Pulmonary artery endothelial cell (primary cell): ENCODE measurements at places on chromosomes 5 and 9. TPM values are rescaled to one million over a fixed set of nuclear protein-coding genes. Genes with fewer than 3 reads are reported as not detected.

The NUTM2F gene
- total RNA-seq, result not detected in 2 replicates

The WDR31 gene
- total RNA-seq, result 1.0 and 1.4 TPM in 2 replicates

The C5orf34 gene
- 4.2 and 5.4 TPM in 2 replicates for total RNA-seq

The PANK3 gene
- 41.7 and 58.4 TPM in 2 replicates for total RNA-seq

The EPB41L4B gene
- 0.42 and 0.92 TPM in 2 replicates for total RNA-seq

The GNE gene
- total RNA-seq, result 11.1 and 18.9 TPM in 2 replicates

The CA9 gene
- 0.40 TPM in 1 of 2 replicates, not detected in the other for total RNA-seq

DNA sequence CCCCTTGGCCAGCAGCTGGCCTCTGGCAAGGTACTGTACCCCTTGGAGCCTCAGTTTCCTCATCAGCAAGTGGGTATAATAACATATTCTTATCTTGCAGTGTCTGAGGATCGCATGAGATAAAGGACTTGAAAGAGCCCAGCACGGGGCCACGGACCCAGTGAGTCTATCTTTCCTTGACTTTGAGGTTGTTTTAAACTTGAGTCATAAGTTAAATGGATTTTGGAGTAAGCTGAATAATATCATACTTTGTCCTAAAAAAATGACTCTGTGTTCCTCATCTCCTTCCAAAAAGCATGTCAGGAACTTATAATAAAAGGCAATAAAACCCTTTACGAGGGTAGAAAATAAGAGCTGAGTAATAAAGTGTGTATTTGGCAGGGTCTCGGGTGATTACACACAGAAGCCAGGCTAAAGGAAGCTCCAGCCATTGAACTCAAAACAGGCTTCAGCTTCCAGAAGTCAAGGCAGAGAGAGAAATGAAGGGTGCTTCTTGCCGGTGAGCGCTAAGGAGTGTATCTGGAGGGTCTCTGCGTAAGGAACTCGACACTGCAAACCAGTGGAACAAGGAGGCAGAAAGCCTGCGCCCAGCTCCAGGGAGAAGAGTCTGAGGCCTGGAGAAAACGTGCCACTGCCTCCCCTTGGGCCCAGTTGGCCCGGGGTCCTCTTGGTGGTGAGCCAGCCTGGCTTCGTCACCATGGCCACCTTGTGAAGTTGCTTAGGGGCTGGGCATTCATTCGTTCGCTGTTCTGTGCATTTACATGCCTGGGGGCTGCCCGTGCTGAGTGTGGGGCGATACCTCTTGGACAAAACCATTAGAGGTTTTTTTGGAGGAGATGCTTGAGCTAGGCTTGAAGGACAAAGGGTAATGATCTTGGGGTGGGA lies 72.4 kb upstream of the PHYKPL start:
- DNase-seq, result no peak

DNA sequence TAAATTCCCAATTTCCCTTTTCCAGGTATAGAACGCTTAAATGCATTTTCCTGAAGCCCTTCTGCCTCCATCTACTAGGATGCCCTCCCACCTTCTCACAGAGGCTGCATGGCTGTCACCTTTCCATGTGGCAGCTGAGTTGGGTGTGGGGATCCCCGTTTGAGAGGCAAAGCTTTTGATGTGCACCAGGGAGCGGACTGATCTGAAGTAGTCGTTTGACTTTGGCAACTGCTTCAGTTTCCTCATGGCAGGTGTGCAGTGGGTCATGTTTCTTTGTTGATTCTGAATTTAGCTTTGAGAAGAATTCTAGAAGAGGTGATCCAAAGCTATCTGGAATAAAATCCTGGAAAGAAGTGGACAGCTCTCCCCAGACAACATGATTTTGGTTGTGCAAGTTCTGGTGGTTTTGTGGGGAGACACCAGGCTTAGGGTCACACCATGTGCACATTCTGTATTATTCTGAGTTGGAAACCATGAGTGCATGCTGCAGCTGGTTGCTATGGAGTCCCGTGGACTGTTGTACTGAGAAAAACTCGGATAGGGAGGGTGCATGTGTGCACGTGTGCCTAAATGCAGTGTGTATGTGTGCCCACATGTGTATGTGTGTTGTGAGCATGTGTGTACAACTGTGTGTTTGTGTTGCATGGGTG lies 63.5 kb downstream of the GADD45G start:
- DNase-seq, result no peak

DNA sequence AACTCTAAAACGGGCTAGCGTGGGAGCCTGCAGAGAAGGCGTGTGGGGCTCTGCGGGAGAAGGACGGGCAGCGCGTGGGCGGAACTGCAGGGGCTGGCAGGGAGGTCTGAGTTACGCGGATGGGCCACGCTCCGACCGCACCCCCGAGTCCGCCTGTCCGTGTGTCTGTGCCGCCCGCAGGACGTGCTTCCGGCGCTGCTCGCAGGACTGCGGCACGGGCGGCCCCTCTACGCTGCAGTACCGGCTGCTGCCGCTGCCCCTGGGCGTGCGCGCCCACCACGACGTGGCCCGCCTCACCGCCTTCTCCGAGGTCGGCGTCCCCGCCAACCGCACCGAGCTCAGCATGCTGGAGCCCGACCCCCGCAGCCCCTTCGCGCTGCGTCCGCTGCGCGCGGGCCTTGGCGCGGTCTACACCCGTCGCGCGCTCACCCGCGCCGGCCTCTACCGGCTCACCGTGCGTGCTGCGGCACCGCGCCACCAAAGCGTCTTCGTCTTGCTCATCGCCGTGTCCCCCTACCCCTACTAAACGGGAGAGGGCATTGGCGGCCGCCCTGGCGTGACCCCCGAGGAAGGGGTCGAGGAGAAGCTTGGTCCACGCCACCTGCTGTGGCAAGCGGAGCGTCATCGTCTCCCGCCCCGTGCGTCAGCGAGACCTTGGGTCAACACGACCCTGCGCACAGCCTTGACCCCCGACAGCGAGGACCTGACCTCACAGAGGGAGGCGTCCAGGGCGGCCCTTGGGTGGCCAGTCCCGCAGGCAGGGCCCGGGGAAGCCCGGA lies 11.4 kb upstream of the ASS1 start:
- no peak for DNase-seq

DNA sequence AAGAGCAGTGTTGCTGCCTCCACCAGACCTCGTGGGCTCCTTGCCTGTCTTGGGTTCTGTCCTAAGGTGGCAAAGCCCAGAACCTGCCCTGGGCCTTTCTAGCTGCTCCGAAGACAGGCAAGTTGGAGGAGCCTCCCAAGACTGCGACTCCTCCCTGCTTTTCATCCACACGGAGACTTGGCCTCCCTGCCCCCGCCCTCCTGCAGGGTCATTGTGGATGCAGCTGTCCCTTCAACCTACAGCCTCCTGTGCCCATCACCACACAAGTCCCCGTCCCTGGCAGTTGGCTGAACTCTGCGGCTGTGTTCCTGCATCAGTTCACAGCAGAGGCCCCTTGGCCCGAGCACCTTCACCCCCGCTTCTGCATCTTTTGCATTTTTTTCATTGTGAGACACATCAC lies 59.2 kb downstream of the WNK2 start:
- no peak for DNase-seq

GRCh38 chr9:73121375-73121935 lies 30.2 kb upstream of the ANXA1 start:
- DNase-seq, result no peak

DNA sequence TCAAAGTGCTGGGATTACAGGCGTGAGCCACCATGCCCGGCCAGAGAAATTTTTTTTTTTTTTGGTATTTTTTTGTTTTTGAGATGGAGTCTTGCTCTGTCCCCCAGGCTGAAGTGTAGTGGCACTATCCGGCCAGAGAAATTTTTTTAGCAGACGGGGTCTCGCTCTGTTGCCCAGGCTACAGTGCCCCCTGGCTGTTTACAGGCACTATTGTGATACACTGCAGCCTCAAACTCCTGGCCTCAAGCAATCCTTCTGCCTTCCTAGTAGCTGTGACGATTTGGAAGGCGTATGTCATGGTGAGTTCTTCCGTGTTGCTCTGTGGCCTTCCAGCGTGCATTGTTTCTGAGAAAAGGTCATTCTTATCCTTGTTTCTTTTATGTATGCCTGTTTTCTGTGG lies 47.5 kb downstream of the CNOT6 start:
- DNase-seq, result no peak

DNA sequence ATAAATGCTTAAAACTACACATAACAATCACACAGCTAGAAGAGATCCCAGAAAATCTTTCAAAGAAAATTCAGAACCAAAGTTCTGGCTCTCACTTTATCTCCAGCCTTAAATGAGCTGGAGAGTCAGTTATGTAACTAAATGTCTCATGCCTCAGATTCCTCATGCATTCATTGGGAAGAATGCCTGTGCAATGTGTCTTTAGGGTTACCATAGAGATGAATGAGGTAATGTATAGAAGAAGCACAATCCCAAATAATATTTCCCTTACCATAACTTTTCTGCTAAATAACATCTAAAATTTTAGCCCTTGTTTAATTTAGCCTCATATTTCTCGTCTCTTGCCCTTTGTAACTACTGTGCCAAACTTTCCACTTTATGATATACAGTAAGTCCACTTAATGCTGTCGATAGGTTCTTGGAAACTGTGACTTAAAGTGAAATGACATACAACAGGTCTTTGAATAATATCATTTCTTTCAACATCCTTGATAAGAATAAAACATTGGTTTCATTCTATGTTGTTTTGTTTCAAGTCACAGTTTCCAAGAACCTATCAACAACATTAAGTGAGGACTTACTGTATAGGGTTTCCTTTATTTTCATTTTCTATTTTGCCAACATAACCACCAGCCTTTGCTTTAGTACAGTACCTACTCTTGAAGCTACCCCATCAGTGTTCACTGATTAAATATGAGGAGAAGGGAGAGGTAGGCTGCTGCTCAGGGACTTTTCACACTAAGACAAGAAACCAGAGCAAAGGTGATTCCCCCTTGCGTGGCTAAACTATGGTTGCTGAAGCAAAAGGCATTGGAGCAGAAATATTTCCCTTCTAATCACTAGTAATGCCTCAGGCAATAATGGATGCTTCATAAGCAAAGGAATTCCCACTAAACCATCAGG lies 295.7 kb upstream of the PTGER4 start:
- no peak for DNase-seq

GRCh38 chr5:66247176-66247960 lies 103.3 kb downstream of the SREK1 start:
- no peak for DNase-seq

GRCh38 chr5:116502138-116502537 lies 72.5 kb downstream of the SEMA6A start:
- no peak for DNase-seq

DNA sequence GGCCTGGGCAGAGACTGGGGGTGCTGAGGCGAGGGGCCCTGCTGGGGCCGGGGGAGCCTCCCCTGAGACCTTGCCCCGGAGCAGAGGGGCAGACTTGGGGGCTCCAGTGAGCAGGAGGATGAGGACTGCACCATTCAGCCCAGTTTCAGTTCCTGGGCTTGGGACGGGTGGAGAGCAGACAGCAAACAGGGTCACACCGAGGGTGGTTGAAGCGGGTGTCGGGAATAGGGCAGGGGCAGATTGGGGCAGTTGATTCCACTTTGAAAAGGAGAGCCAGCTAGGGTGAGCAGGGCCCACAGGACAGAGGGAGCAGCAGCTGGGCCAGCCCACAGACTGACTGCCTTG lies 4.5 kb downstream of the GRK6 start:
- no peak for DNase-seq

DNA sequence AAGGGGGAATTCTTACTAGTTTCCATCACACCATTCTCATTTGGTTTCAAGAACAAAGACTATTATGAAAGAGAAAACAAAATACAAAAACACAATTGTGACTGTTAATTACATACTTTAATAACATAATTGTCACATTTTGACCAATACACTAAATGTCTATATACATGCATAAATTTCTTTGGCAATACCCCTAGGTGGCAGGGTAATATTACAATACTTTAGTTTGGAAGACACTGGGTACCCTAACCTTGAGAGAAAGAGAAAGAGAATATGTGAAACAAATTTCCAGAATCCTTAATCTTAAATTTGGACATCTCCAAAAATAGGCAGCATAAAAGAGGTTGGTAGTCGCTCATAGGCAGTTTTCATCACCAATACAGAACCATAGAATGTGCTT lies 619.6 kb upstream of the ADAMTS16 start:
- no peak for DNase-seq

DNA sequence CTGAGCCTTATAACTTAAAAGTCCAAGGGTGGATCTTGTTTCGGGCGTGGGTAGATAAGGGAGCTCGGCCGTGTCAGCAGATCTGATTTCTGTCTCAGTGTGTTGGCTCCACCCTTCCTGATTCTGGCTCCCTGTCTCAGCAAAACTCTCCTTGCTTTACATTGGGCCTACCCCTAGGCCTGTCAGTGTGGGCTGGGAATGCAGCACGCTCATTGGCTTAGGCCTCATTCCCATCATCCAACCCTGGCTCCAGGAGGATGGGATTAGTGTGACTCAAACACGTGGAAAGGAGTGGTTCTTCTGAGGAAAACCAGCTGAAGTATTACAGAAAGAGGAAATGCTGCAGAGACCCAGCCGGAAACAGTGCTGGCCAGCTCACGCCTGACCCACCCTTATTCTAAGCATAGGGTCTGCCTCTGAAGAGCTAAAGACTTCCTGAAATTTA lies 59.9 kb downstream of the ZFAND5 start:
- peak; percentile 83 for DNase-seq

- no peak for DNase-seq
These were observed 132.7 kb downstream of the GLIS3 start for GRCh38 chr9:4167079-4167671.

DNA sequence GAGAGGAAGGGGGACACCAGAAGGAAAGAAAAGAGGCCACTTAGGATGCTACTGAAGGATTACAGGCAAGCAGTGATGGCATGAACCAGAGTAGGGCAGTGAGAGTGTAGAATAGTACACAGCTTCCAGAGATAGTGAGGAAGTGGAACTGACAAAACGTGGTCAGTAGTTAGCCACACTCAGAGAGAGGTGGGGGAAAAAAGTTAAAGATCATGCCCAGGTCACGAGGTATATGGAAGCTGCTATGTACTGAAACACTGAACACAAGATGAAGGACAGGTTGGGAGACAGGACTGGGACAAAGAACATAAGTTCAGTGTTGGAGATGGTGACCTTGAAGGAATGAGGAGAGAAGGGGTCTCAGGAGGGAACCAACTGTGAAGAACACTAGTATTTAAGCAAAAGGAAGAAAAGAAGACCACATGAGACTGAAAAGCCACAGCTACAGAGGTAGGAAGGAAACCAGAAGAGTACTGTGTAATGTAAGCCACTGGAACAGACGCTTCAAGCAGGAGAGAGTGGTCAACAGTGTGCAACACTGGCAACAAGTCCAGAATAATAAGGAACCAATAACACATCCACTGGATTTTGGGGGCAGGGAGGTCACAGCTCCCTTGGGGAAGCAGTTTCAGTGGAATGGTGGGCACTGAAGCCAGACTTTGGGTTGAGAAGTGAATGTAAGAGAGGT lies 45.5 kb downstream of the ELL2 start:
- no peak for DNase-seq

DNA sequence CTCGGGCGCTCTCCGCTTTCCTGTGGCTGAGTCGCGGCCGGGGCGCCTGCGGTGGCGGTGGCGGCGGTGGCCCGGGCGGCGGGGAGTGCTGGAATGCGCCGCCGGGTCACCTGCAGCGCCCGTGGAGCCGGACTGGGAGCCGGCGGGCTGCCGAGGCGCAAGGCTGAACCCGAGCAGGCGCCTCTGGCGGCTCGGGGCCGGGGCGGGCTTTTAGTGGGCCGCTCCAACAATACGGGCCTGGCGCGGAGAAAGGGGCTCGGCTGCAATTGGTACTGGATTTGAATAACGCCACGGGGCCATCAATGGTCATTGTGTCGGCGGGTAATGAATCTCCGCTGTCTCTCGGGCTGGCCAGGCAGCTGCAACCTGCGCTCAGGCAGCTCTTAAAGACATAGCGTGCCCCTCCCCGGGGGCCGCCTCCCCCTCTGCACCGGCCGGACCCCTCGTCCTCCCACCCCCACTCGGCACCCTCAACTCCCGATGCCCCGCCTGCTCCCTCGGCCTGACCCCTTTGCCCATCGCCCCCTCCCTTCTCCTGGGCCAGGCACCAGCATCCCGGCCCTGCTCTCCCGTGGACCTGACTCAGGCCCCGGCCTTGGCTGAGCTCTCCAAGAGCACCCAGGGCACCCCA lies 22.1 kb downstream of the URM1 start:
- DNase-seq, result no peak
